ENCODE measurements at places on chromosomes 16 and 17.

- no peak for DNase-seq
Measured at GRCh38 chr16:67395458-67396158, 2.3 kb upstream of the TPPP3 start.

DNA sequence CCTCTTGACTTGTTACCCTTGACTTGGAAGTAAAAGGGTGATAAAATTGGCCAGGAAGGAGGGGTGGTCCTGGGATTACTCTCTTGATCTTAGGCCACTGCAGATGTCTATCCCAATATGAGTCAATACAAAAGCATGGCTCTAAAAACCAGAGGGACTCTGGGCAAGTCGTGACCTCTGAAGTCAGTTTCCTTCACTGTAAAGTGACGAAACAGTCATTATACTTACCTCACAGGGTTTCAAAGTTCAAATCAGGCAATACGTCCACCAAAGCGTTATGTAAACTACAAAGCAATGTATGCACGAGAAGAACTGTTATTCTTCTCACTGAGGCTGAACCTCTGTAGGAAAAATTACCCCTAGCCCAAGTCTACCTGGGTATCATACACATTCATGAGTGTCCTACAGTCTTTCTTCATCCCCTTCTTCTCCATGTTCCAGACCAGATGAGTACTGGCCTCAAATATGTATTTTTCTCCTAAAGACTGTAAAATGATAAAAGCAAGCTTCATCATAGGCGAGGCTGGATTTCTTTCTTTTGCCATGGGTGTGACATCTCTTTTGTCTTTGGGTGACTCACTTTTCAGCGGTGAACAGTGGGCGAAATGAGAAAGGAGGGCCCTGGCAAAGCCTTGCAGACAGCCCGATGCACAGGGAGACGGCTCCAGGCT is 34.5 kb upstream of the CLEC18B start:
- DNase-seq: no peak

DNA sequence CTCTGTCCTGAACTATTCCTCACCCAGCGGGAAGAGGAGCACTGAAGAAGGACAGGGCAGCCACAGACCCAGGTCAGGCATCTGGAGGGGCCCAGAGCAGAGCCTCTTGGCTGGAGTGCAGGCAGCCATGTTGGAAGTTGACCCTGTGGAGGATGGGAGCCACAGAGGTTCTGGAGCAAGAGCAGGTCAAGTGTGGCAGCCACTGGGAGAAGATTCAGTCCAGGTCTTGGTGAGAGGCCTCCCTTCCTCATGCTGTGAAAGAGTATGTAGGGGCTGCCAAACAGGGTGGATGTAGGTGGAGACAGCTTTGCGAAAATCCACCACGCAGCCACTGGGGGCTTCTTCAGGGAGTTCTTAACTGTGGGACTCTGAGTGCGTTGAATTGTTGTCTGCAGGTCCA is 590 bp upstream of the CD79B start:
- no peak for DNase-seq

GRCh38 chr16:70657956-70658355 is 11.6 kb downstream of the IL34 start:
- DNase-seq: no peak

DNA sequence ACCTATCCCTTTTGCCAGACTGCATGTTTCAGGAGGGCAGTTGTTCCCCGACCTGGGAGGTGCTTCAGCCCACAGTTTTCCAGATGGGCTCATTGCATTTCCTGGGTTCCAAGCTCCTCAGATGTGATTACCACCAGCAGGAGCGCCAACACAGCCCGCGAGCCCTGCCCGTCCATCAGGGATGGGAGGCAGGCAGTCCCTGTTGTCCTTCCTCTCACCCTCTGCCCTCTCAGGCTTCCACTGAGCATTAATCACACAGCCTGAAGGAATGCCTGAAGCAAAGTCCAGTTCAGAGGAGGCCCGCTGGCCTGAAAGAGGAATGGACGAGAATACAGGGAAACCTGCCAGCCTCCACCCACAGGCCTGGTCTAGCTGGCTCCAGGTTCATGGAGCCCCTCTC is 256.3 kb upstream of the SDK2 start:
- no peak for DNase-seq
